ENCODE measurements at places on chromosomes 7 and 10.
A peak's percentile ranks its signal among the peaks of the same experiment; 100 is the strongest.

GRCh38 chr7:2015251-2015871 lies 217.4 kb downstream of the MAD1L1 start:
- DNase-seq, result no peak

DNA sequence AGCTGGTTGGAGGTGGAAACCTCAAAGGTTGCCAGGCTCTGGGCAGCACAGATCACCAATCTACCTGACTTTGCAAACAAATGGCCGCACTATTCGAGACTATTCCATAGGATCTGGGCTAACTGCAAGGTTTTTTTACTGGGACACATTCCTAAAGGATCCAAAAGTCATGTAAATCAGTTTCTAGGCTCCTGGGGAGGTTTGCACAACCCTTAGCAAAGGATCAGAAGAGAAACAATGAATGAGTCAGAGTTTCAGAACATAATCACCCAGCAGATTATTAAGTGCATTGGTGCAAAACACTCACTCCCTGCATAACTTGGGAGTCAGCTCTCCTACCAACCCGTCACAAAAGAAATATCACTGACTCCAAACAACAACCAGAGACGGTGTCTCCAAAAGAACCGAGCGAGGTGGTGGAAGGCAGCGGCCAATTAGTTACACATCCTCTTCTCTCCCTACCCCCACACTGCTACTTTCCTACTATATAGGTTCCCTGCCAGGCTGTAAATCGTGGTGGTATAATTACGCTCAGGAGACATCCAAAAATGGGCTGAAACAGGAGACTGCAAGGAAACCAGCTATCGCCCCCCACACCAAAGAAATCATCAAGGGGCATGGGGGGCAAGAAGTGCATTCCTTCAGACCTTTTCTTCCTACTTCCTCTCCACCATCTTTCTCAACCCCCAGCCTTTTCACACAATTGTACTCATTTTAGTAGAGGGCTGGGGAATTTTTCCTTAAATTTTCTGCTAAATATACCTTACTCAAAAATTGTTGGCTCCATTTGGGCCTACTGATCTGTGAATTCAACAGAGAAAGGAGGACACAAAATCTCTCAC lies 3.2 kb downstream of the UBE2H start:
- peak; percentile 5 for DNase-seq

DNA sequence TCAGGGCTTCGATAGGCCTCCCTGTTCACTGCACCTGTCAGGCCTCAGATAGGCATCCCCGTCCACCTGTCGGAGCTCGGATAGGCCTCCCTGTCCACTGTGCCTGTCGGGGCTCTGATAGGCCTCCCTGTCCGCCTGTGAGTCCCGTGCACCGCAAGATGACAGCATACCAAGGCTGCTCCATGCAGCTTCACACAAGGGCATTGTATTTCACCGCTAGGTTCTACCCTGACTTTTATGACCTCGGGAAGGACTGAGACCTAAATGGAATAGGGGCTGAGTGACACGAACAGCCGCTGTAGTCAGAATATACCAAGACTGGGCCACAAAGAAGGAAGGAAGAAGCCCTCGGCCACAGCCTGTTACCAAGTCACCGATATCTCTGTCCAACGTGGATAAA lies 271.2 kb downstream of the DIP2C start:
- no peak for DNase-seq

GRCh38 chr10:59702347-59702746 lies 7.3 kb downstream of the SLC16A9 start:
- DNase-seq, result no peak

- peak; percentile 71 for DNase-seq
Observed at GRCh38 chr7:39951226-39952194, 1.5 kb downstream of the CDK13 start.

DNA sequence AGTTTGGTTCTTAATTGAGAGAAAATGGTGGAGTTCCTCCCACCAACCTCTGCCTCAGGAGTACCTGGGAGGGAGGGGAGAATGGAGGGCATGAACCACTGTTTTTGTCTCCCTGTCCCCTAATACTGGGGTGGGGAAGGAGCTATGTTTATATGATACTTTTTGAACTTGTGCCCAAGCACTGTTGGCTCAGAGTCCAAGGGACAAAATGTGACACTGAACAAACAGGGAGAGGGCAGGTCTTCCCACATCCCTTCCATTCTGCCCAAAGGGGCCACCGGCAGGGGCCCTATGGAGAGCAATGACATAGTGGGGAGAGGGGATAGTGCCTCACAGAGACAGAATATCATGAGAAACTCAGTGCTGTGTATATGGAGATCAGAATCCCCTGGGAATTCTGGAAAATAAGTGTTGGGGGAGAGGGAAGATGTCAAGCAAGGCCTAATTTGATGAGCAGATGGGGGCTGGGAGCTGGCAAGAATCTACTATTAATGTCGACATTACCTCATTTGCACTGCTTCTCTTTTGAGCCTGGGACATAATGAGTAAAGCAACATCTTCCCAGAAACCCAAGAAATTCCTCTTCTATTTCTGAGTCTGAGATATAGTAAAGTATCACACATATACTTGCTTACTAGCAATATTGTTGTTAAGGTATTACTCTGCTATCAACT lies 180.6 kb downstream of the CYP26A1 start:
- no peak for DNase-seq

GRCh38 chr10:50592961-50593418 lies 30.8 kb downstream of the SGMS1 start:
- no peak for DNase-seq

GRCh38 chr10:13105184-13105583 lies 5.2 kb downstream of the OPTN start:
- DNase-seq, result no peak

DNA sequence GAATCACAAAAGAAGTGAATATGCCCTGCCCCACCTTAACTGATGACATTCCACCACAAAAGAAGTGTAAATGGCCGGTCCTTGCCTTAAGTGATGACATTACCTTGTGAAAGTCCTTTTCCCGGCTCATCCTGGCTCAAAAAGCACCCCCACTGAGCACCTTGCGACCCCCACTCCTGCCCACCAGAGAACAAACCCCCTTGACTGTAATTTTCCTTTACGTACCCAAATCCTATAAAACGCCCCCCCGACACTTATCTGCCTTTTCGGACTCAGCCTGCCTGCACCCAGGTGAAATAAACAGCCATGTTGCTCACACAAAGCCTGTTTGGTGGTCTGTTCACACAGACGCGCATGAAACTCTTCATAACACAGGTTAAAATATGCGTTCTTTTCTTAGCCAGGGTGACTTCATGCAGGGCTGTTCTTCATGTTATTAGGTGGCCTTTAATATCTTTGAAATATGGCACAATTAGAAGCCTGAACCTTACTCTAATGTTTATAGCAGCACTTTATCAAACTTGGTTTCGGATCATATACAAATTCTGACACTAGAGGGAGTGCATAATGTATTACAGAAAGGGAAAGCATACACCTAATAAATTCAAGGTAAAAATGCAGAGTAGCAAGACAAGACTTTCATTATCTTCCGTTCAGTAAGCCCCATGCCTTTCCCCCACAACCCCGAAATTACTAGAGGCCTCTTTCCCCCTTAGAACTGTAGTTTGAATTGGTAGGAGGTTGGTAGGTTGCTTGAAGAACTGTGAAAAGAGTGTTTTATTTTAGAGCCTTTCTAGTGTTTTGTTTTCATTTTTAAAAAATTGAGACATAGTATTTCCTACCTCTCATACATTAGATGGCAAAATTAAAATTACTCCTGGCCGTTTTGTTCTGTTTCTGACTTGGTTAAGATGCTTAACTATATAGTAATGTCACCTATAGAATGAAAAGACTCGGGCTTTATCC lies 117.9 kb downstream of the NPY start:
- DNase-seq, result no peak

DNA sequence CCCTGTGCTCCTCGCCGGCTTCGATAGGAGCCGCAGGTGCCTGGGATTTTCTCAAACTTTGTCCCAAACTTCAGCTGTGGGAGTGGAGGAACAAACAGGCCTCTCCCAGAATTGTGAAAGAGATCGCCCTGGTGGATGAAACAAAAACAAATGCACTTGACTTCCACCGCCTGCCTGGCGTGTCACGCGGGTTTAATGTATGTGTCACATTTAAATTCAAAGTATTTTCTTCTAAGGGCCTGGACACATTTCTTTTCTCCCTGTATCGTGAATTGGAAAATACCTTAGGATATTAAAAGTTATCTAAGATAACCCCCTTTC lies 694 bp upstream of the WASL start:
- DNase-seq, result no peak

- no peak for DNase-seq
Observed at GRCh38 chr10:132209130-132209529, 22.4 kb downstream of the DPYSL4 start.

GRCh38 chr10:114917927-114918672 lies 19.9 kb upstream of the TRUB1 start:
- no peak for DNase-seq

DNA sequence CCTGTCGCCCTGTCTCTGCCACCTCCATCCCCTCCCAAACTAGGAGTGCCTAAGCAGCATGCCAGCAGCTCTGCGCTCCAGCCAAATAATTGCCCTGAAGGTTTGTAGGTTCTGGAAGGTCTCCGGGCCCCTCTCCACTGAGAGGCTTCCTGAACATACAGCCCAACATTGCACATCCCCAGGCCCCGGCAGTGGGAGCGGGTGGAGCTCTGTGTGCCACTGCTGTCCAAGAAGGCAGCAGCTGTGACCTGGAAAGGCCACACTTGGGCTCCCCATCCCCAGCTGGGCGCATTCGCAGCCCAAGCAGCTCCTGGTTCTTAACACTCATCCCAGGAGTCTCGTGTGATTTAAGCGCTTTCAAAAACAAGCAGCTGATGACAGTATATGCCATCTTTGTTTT lies 95.7 kb downstream of the COL13A1 start:
- DNase-seq, result no peak

GRCh38 chr7:71009636-71010035 lies 122.3 kb upstream of the GALNT17 start:
- DNase-seq, result no peak

DNA sequence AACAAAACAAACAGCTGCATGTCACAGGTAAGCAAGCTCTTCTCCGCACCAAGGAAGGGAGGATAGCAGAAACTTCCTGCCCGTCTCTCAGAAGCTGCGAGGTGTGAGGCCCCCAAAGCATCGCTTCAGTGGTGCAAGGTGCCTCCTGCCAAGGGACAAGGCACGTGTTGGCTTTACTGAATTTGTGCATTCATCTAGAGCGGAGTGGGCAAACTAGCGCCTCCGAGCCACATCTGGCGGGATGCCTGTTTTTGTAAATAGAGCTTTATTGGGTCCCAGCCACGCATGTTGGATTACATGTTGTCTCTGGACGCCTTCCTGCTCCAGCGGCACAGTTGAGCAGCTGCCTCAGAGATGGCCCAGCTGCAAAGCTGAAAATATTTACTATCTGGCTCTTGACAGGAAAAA lies 27.7 kb downstream of the PHYH start:
- no peak for DNase-seq

GRCh38 chr7:7897509-7897908 lies 71.1 kb upstream of the GLCCI1 start:
- DNase-seq, result no peak

DNA sequence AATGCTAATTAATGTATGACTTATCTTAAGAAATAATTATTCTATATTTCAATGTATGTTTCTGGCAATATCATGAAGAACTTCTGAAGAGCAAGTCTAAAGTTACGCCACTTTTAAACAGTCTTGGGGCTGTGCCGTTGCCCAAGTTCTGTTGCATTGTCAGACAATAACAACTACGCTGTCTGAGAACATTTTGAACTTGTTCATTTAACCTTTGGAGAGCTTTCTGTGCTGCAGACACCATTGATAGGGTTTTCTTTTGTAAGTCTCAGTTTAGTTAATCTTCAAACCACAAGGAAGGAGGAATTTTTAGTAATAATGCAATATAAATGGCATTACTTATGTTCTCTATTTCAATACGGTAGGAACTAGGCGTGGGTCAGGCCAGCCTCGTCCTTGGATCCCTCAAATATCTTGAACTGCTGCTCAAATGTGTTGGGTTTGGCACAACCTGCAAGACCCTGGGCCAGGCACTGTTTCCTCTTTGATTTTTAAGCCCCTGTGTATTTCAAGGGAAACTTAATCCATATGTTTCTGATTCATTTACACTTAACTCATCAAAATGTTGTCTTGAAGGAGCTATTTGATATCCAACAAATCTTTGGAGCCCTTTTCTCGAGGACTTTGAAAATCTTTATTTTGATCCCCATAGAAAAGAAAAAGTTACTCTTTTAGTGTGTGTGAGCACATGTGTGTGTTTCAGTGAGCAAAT lies 215.5 kb downstream of the INHBA start:
- no peak for DNase-seq

DNA sequence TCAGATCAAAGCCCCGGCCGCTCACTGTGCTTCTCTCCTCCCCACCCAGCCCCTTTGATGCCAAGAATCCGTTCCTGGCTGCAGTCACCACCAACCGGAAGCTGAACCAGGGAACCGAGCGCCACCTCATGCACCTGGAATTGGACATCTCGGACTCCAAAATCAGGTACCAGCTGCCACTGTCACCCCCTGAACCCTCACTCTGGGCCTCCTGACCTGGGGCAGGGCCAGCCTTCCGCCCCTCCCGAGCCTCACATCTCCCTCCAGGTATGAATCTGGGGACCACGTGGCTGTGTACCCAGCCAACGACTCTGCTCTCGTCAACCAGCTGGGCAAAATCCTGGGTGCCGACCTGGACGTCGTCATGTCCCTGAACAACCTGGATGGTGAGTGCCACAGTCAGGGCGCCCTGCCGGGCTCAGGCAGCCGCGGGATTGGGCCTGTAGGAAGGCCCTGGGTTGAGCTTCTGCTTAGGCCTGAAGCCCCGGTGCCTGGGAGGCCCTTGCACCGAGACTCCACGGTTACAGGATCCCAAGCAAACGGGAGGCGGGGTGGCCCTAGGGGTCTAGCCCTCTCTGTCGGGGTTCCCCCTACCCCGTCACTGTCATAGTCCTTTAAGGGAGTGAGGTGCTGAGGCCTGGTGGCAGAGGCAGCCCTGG lies 10.8 kb downstream of the TMEM120A start:
- DNase-seq, result no peak

DNA sequence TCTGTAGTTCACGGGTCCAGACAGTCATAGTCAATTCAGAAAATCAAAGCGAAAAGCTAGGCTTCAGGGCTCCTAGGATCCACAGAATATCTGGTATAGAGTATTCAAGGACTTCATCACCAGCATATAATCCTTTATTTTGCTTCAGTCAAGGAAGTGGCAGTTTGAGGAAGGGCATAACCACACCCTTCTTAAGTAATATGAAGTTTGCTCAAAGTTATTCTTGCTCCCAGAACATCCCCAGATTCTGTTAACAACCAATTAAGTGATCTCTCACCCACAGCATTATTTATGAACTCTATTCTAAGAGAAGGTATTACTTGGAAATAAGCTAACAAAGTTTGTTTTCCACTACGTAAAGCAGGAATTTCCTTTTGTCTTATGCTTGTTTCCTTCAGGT lies 13.2 kb downstream of the CWF19L1 start:
- DNase-seq, result no peak

DNA sequence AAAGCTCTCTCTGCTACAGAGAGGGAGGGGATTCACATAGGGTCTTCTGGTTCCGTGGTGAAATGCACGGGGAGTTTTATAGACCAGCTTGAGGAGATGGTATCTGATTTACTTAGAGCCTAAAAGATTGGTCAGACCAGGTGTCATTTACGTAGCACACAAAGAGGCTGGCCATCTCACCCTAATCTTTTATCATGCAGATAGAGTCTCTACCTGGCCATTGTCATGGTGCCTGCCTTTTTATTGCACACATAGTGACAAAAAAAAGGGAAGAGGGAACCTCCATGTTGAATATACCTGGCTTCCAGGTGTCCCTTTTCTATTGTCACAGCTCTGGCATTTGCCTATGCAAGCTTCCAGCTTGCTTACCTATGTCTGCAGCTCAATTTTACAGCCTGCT lies 1456.1 kb downstream of the GATA3 start:
- no peak for DNase-seq

Data from CD4-positive, alpha-beta memory T cell (primary cell).